ENCODE measurements at places on chromosomes 1 and 21. TPM values are rescaled to one million over a fixed set of nuclear protein-coding genes. Genes with fewer than 3 reads are reported as not detected.

Gene METTL18
- total RNA-seq, result 7.9 TPM

Gene KIAA0319L
- 39.9 TPM for total RNA-seq

Gene S100A16
- 220 TPM for total RNA-seq

Gene CHD5
- 0.39 TPM for total RNA-seq

Gene GJA8
- total RNA-seq, result not detected

Gene C1QB
- total RNA-seq, result not detected

Gene TTLL10
- total RNA-seq, result 1.2 TPM

Gene RRP1
- 51.6 TPM for total RNA-seq

Gene SELENBP1
- total RNA-seq, result 18.5 TPM

Gene CASZ1
- total RNA-seq, result 10.4 TPM

Gene KLF17
- not detected for total RNA-seq

Gene PKNOX1
- 10.7 TPM for total RNA-seq

Gene SIPA1L2
- 18.6 TPM for total RNA-seq

Gene ESRRG
- total RNA-seq, result 8.6 TPM

GRCh38 chr1:170145770-170146676 is at the start of gene NTMT2:
TSS of gene NTMT2 (plus strand) at chr1:170145959. CDS start at chr1:170146108, 149 bp downstream.
- DNase-seq, result no peak

- DNase-seq, result no peak
Observed at GRCh38 chr1:171983584-171983983, 142.3 kb downstream of the DNM3 start.

GRCh38 chr1:184888505-184888904 is 85.8 kb downstream of the NIBAN1 start:
- DNase-seq, result no peak

DNA sequence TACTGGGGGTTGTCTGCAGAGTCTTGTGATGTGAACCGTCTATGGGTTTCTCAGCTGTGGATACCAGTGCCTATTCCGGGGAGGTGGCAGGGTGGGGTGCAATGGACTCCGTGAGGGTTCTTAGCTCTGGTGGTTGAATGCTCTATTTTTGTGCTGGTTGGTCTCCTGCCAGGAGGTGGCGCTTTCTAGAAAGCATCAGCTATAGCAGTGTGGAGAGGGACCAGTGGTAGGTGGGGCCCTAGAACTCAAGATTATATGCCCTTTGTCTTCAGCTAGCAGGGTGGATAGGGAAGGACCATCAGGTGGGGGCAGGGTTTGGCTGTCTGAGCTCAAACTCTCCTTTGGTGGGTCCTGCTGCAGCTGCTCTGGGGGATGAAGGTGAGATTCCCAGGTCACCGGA is 127.3 kb upstream of the PLD5 start:
- peak; percentile 35 for DNase-seq

DNA sequence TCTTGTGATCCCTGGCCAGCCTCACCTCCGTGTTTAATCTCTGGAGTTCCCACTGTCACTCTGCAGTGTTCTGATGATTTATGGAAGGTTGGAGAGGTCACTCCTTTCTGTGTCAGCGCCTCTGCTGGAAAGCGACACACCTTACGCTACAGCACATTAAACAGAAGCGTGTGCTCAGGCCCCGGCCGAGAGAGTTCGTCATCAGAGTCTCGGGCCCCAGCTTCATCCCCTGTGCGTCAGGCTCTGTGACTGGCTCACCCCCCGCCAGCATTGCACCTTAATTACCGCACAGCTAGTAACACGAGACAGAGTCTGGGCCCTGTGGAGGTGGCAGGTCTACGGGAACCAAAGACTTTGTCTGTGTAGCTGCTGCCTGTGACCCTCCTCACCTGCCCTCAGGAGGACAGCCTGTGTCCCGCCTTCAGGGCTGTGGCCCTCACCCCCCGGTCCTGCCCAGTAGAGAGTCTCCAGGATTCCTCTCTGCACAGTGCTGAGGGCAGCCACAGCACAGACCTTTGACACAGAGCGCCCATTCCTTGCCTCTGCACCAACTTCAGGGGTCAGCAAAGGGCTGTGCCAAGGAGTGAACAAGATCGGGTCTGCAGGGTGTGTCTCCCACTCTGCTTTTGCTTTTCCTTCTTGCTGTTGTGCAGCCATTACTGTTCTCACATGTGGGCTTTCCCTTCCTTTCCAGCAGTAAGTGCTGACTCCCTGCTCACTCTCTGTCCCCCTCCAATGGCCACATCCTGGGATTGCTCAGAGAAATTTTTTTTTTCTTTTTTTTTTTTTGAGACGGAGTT is 157.6 kb downstream of the PGBD5 start:
- DNase-seq, result peak; percentile 67

DNA sequence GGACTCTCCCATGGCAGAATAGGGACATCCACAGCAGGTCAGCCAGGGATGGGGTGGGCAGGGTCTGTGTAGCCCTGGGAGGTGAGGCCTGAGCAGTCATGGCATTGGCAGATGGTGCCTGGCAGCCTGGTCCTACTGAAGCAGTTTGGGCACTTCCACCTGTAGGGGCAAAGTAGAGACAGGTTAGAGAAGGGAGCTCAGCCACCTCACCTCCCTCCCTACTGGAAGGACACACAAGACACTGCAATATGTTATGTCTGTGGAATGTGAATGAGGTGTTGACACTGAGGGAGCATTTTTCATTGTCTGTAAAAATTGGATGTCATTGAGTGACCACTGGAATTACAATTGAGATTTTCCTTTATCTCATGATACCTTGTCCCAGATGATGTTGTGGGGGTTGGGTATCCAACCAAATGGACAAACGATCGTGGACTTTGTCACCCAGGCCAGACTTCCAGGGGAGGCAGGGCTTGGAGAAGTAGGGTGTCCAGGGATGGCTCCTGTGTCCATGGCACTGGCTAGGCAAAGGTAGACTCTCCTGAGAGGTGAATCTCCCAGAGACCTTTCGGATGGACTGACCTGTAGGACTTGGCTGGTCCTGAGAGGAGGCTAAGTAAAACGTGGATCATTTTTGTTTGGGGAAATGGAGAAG is 9.7 kb downstream of the SHISA4 start:
- DNase-seq, result no peak

- DNase-seq, result no peak
Observed at GRCh38 chr1:40984066-40984465, 4.6 kb downstream of the CTPS1 start.

DNA sequence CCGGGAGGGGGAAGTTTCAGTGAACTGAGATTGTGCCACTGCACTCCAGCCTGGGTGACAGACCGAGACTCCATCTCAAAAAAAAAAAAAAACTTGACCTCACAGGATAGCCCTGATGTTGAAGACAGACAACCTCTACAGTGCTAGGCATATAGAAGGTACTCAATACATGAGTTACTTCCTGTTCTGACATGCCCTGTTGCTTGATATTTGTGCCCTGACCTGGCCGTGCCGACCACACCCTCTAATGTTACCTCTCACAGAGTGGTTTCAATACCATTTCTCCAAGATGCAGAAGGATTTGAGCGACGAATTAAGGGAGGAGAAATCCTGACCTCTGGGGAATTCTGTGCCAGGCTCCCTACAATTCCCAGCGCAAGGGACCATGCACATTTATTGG is 5.2 kb downstream of the PTAFR start:
- DNase-seq, result no peak

DNA sequence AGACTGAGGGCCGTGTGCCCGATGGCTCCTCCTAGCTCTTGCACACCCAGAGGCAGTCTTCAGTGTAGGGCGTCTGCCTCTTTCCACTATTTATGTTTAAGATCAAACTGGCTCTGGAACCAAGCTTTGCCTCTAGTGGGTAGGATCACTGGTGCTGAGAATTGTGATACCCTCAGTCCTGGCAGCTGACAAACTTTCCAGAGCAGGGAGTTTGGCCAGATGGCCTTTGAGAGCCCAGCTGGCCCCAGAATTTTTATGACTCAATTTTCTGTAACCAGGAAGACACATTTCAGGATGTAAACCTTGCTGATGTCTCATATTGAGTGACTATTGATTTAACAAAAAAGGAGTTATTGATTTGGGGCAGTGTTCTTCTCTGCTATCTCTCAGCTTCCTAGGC is 6.7 kb downstream of the COQ8A start:
- DNase-seq, result no peak

GRCh38 chr1:184329962-184330868 is 56.6 kb upstream of the C1orf21 start:
- DNase-seq, result no peak

DNA sequence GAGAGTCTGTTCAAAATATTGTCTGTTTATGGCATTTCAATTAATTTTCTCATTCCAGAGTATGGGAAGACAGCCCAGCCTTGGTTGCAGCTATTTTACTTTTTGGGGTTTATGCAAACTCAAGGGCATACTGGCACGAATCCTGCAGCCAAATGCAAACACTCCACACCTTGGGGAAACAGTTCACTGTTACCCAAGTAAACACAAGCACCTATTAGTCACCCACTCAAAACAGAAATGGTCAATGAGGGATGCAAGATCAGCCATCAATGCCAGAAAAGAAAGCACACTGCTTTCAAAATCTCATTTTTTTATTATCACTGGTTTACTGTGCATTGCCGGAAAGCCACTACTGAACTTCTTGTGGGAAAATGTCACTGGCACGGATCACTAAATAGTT is 170.6 kb downstream of the RUNX1 start:
- DNase-seq, result no peak

DNA sequence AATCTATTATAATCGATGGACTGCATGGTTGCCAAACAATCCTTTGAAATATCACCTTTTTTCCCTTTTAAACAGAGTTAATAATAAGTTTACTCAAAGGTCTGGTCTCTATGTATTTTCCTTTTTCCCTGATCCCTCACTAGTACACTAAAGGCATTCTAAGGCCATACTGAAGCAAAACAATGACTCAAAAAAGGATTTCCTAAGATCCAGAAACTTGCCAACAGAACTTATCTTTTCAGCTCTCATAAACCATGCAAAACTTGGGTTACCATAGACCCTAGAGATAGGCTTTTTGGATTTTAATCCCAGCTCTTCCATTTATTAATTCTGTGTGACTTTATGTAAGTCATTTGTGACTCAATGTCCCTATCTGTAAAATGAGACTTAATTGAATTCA is 77.1 kb downstream of the IFI44 start:
- DNase-seq, result no peak

- no peak for DNase-seq
Observed at GRCh38 chr1:197768014-197768805, 7.1 kb downstream of the DENND1B start.

- DNase-seq, result no peak
Observed at GRCh38 chr1:96843196-96843595, 121.6 kb downstream of the PTBP2 start.

- no peak for DNase-seq
Observed at GRCh38 chr1:21263052-21263429, 27.2 kb downstream of the ECE1 start.

- DNase-seq, result no peak
Observed at GRCh38 chr21:25330266-25330665, 277.0 kb downstream of the MRPL39 start.

GRCh38 chr1:193589597-193590040 is 403.2 kb upstream of the B3GALT2 start:
- no peak for DNase-seq

- DNase-seq, result no peak
Observed at GRCh38 chr21:15751546-15751945, 21.8 kb downstream of the USP25 start.

- no peak for DNase-seq
Observed at GRCh38 chr1:89104687-89105086, 21.2 kb downstream of the GBP2 start.

- DNase-seq, result no peak
Observed at GRCh38 chr1:112544751-112545150, 36.0 kb downstream of the WNT2B start.

GRCh38 chr1:185156288-185156853 is 382 bp downstream of the TRMT1L start:
- DNase-seq, result no peak

GRCh38 chr1:160520582-160520981 is 2.5 kb downstream of the SLAMF6 start:
- no peak for DNase-seq
